PC-9 (cell line): ENCODE measurements at places on chromosomes 4 and X. TPM values are rescaled to one million over a fixed set of nuclear protein-coding genes. Genes with fewer than 3 reads are reported as not detected.

The ADH7 gene
- not detected in 2 replicates for total RNA-seq

The IL3RA gene
- total RNA-seq: not detected in 2 replicates

The PKD2 gene
- total RNA-seq: 10.2 and 16.3 TPM in 2 replicates

The OTUD5 gene
- total RNA-seq: 34.6 and 37.1 TPM in 2 replicates

The FGF16 gene
- not detected in 2 replicates for total RNA-seq

The DCX gene
- total RNA-seq: not detected in 2 replicates

The DGKK gene
- total RNA-seq: not detected in 2 replicates
